ENCODE measurements at places on chromosomes 4 and X. TPM values are rescaled to one million over a fixed set of nuclear protein-coding genes. Genes with fewer than 3 reads are reported as not detected.

Gene SOD3
- total RNA-seq = not detected

DNA sequence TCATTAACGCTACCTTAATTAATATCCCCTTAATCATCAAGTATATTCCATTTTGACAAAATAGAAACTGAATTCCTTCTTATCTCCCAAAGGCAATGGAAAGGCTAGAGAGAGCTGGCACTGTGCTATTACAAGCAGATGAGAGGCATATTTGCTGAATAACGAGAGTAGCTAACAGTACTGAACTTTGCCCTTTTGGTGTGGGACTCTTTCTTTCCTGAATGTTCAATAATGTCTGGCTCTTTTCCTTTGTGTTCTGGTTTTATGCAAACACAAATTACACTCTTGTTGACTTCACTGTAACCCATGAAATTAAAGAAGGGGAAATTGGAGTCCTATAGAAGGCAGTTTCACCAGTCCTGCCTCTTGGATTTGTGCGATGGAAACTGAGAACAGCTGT is 63.5 kb downstream of the SHROOM3 start:
- no peak for DNase-seq

DNA sequence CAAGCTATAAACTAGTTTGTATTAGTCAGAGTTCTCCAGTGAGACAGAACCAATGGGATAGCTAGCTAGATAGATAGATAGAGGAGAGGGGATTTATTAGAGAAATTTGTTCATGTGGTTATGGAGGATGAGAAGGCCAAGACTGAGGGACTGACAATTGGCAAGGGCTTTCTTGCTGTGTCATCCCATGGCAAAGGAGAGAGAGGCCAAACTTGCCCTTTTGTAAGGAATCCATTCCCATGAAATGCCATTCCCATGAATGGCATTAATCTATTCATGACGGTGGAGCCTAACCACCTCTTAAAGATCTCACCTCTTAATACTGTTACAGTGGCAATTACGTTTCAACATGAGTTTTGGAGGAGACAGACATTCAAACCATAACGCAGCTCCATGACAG is 58.1 kb downstream of the LINC00632 start:
- no peak for DNase-seq

DNA sequence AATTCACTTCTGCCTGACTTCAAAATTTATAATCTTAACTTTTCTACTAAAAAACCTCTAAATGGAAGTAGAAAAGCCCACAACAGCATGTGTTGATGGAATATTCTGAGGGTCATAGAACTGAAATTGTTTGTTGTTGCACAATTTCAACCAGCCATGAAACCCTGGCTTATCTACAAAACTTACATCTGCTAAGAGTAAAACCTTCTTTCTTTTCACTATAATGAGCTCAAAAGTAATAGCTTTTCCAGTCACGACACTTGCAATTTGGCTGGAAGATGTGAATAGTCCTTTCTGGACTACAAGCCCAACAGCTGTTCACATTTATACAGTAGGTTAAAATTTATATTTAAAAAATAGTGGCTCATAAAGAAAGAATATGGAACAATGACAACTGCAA is 250.0 kb downstream of the GPAT3 start:
- DNase-seq = no peak

Gene JAKMIP1
- total RNA-seq = 1.6 TPM

Gene RNF150
- 0.02 TPM for total RNA-seq

DNA sequence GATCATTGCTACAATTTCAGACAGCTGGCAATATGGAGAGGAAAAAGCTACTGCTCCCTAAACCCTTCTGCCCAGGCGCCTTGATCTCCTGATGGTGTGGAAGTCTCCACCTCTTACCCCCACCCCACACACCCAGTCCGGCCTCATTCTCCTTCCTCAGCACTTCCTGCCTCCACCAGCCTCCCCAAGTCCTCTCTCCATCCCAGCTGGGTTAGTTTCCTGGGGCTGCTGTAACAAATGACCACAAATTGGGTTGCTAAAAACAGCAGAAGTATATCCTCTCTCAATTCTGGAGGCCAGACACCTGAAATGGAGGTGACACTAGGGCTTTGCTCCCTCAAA is 1.1 kb upstream of the CCNQ start:
- DNase-seq = peak; percentile 9

Gene FAM50A
- total RNA-seq = 46.4 TPM

- DNase-seq = no peak
Observed at GRCh38 chr4:26022346-26023202, 108.6 kb downstream of the SMIM20 start.

Data from activated naive CD8-positive, alpha-beta T cell treated with anti-CD3 and anti-CD28 coated beads for 36 hours (primary cell).